ENCODE measurements at places on chromosomes 2 and 18.

DNA sequence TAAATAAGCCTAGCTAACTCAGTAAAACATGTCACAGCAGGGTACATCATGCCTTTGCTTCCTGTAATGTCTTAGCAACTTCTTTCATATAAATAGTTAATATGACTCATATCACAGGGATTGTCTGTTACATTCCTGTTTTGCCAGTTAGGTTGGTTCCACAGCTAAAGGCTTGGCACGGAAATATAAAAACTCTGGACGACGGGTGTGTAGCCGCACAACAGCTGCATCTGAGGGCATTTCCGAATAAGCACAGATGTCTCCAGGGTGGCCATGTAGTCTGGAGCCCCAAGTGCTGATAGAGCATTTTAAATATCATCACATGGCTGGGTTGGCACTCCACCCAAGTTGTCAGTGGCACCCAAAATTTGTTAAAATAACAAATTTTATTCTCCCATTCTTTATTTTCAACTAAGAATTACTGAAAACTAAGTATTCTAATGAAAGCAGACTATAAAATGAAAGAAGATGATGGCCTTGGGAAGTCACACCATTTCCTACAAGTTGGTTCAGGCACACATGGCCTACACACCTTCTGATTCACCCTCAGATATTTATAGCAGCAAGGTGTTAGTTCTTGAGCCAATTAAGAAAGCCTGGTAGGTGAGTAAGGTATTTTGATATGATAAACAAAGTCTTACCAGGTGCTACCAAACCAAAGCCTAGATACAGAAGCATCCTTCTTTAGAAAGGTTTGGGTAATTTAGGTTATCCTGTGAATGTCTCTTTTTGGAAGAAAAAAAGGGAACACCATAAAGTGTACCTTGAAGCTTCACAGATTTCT lies 61.8 kb upstream of the STK17B start:
- DNase-seq, result no peak

DNA sequence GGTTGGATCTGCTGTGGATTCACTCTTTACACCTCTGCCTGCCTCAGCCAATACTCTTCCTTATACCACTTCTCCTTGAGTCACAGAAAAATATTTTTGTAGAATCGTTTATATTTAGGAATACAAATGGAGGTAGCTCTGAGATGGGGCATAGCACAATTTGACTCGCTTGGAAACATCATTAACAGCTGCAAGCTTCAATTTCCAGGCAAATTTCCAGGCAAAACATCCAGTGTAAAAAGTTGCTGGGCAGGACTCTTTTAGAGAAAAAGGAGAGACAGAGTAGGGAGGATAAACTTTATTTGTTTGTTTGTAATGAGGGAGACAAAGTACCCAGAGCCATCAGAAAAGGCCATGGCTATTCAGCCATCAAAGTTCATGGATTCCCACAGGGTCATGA lies 74.4 kb upstream of the SOX11 start:
- no peak for DNase-seq

GRCh38 chr2:224948859-224949258 lies 93.4 kb downstream of the DOCK10 start:
- DNase-seq, result no peak

GRCh38 chr2:71852141-71852711 lies 295.4 kb downstream of the CYP26B1 start:
- no peak for DNase-seq

DNA sequence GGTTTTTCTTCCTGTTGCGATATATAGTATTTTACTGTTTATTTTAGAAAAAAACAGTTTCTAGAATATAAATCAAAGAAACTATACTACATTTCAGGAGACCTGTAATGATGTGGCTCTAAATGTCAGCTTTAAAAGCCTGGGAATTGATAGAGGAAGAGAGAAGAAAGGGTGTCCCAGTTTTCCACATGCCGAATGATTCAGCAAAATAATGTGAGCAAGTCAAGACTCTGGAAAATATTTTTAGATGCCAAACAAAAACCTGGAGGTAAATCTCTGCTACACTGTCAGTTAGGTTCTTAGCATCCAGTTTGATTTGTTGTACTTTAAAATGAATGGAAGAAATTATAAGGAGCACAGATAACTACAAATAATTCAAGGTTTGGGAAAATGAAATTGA lies 67.1 kb upstream of the DSG1 start:
- no peak for DNase-seq

- no peak for DNase-seq
Observed at GRCh38 chr2:236904389-236905263, 181.1 kb upstream of the COPS8 start.

DNA sequence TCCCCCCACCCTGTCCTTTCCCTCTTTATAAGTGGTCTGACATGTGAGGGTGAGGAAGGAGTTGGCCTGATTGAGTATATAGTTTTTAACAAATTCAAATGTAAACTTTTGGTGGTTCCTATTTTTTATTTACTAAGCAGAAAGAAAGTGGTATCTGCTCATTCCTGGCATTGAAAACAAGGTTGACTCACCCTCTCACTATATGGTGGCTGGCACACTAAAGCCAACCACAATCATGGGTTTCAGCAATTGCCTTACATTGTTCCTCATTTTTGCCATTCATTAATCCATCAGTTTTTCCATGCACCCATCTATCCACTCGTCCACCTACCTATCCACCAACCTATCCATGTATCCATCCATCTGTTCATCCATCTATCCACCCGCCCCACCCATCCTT lies 75.4 kb upstream of the IGFBP5 start:
- DNase-seq, result no peak

- DNase-seq, result no peak
Observed at GRCh38 chr2:20475567-20475952, 28.7 kb downstream of the RHOB start.

GRCh38 chr2:217331523-217332416 lies 471.9 kb upstream of the TNP1 start:
- no peak for DNase-seq

- DNase-seq, result no peak
Observed at GRCh38 chr2:32945286-32945685, 1.5 kb upstream of the LTBP1 start.

GRCh38 chr2:133411857-133412256 lies 156.4 kb downstream of the NCKAP5 start:
- DNase-seq, result no peak

DNA sequence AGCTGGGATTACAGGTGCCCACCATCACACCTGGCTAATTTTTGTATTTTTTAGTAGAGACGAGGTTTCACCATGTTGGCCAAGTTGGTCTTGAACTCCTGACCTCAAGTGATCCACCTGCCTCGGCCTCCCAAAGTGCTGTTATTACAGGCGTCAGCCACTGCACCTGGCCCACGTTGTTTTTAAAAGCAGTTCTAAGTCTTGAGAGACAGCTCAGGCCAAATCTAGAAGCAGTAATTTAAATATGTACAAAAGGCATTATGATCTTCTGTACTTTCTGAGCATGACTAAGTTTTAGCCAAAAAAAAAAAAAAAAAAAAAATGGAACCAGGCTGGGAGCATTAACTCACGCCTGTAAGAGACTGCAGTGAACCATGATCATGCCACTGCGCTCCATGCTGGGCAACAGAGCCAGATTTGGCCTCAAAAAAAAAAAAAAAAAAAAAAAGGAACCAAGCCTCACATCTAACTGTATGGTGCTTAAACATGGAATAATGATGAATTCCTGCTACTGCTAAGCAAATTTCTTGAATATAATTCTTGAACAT lies 4.0 kb downstream of the ABHD3 start:
- DNase-seq, result no peak

DNA sequence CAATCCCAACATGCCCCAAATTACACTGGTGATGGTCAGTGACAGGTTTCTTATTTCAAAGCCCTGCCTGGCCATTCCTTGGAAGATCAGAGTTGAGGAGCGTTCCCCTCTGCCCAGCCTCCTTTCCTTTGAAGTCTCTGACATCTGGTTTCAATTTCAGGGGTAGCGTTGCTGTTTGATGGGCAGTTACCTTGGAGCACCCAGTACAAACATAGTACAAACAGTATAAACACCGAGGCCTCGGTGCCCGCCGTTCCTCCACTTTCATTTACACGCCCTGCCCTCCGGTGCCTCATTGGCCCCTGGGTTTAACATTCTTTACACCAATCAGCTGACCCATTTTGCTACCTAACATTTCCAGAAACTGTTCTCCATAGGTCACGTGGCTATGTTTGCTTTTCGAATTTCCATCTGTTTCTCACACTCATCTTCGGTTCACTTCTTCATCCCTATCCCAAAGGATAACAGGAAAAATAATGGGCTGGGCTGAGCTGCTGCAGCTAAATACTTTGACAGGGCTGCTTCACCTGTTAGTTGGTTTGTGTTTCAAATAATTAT lies 65.6 kb downstream of the NRP2 start:
- DNase-seq, result no peak

GRCh38 chr18:54742659-54743604 lies 85.3 kb upstream of the RAB27B start:
- no peak for DNase-seq

- no peak for DNase-seq
Observed at GRCh38 chr18:64178860-64179259, 30.0 kb upstream of the LINC00305 start.

- no peak for DNase-seq
Observed at GRCh38 chr2:156532989-156533388, 96.8 kb downstream of the GPD2 start.

DNA sequence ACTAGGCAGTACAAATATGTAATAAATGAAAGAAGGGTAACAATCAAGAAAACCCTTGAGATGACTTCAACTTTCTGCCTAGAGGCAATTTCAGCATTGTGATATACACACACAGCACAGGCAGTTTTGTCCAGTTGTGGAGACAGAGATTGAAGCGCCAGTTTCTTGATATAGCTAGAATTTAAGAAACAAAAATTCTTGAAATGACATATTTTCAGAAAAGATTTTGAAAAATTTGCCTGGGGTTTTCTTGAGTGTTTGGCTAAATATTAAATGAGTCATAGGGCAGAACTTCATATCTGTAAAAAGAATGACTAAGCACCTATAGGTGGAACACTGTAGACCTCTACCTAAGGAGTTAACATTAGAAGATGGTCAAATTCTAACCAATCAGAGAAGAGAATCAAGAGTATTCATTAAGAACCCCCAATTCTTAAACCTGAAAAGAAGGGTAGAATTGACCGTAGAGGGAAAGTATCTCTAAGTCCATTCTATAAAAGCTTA lies 1266.8 kb upstream of the TMEFF2 start:
- no peak for DNase-seq

Data from GM12878 (cell line).